ENCODE measurements at places on chromosomes 7 and 10.

DNA sequence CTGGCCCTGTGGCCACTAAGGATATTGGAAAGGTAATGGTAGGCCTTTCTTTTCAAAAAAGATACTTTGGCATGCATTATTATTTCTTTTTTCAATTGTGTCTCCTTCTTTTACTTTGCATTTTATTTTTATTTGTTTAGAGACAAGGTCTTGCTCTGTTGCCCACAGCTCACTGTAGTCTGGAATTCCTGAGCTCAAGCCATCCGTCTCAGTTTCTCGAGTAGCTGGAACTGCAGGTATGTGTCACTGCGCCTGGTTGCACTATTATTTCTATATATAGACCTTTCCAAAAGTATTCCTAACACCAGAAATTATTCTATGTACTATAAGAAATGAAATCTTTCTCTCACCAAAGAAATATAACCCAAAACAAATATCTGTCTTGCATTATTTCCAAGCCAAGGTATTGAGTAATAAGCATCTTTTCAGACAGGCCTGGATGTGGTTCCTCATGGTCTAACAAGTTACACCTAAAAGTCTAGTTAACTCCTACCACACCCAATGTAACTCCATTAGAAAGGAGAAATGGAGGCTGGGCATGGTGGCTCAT, 500.8 kb upstream of the ANKRD30A start:
- DNase-seq, result no peak

- no peak for DNase-seq
These were observed 74.7 kb downstream of the ABCA13 start for GRCh38 chr7:48245751-48246472.

DNA sequence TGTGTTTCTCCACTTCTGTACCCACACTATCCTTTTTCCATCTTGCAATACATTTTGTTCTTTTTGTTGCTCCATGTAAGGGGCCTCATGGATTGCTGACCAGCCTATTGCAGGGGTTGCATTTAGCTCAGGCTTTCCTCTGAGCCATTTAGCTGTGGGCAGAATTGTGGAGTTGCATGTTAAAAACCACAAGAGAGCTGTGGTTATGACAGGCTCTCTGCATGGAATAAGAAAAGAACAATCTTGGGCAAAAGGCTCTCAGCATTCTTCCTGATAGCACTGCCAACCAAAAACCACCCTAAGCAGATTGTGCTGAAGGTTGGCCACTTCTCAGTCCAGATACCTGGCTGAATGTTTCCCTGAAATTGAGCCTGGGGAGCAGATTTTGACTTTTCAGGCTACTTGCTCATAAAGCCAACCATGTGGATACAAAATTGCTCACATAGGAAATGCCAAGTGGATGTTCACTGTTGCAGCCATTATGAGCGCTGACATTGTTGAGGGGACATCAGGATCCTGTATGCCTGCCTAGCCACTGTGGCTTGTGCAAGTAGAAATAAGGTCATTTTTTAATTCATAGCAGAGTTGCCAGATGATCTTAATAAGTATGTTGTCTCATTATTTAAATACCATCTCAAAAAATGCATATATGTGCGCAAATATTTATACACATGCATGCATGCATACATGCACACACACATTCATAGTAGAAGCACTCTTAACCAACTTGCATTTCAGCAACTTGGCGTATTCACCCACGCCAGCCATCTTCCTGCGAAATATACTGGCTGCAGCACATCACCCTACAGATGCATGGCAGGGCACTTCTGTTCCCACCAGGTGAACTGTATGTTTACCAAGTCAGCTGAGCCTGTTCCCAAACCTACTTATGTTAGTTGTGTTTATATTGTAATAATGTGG, 695.4 kb downstream of the LRMDA start:
- DNase-seq, result no peak

GRCh38 chr10:21746118-21746517, 212.1 kb downstream of the MLLT10 start:
- no peak for DNase-seq

DNA sequence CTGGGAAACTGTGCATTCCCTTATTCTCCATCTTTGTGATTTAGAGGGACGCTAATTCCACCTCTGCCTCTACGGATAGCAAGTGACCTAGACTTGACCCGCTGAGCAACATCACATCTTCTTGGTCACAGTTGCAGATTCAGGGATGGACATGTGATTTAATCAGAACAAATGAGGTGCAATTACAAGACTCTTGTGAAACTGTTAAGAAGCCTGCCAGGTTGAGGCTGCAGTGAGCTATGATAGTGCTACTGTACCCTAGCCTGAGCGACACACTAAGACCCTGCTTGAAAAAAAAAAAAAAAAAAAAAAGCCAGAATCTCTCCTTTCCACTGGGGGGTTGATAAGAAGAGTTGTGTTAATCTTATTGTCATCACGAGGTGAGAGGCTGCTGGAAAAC, 14.4 kb downstream of the MPLKIP start:
- no peak for DNase-seq

GRCh38 chr7:42389697-42390096, 152.7 kb upstream of the GLI3 start:
- no peak for DNase-seq

DNA sequence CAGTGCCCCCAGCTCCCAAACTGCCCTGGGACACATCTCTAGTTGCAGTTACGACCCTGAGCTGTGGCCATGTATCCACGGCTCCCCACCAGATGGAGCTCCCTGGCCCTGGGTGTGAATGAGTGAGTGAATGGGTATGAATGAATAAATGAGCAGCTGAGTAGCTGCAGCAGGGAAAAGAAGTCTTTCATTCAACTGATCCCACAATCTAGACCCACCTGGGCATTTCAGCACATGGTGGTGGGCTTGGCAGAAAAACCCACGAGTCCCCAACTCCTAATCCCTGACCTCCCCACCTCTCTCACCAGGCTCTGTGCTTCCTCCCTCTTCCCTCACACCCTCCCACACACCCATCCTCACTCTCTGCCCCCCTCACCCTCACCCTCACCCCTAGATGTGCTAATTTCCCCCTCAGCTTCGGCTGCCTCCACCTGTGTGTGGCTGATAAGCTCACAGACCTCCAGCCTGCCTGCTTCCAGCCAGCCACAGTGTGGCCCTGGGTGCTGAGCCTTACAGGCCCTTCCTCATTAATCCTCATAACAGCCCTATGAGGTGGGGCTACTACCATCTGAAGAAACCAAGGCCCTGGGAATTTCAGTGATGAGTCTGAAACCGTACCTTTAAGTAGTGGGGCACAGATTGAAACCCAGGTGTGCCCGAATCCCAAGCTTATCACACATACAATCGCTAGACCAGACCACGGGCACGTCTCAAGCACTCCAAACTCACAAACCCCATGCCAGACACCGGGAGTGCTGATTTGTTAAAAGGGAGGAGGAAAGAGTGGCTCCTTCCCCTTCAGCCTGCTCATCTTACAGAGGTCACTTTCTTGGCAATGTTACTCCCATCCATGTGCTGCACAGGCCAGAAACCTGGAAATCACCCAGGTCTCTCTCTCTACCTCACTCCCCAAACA, 2.2 kb upstream of the ATP6V1F start:
- DNase-seq, result no peak

- DNase-seq, result no peak
These were observed 680.8 kb downstream of the PHTF2 start for GRCh38 chr7:78479348-78479747.

GRCh38 chr10:61784354-61785133, 117.0 kb upstream of the ARID5B start:
- DNase-seq, result no peak

DNA sequence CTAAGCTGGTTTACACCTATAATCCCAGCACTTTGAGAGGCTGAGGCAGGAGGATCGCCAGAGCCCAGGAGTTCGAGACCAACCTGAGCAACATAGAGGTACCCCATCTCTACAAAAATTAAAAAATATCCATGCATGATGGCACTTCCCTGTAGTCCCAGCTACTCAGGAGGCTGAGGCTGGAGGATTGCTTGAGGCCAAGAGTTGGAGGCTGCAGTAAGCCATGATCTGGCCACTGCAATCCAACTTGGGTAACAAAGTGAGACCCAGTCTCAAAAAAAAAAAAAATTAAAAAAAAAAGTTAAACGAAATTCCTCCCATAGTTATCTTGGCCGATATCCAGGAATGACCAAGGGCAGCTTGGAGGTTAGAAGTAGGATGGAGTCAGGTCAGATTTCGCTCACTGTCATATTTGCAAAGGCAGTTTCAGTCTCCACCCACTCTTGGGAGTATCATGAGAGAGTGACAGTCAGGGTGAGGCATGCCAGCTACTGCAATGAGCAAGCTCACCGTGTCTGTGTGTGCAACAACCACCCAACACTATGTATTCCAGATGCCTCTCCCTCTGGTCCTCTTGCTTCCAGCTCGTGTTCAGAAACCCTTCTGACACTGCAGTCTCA, 6.0 kb upstream of the ZDHHC4 start:
- no peak for DNase-seq

GRCh38 chr10:7853226-7853842, 35.0 kb downstream of the TAF3 start:
- no peak for DNase-seq

DNA sequence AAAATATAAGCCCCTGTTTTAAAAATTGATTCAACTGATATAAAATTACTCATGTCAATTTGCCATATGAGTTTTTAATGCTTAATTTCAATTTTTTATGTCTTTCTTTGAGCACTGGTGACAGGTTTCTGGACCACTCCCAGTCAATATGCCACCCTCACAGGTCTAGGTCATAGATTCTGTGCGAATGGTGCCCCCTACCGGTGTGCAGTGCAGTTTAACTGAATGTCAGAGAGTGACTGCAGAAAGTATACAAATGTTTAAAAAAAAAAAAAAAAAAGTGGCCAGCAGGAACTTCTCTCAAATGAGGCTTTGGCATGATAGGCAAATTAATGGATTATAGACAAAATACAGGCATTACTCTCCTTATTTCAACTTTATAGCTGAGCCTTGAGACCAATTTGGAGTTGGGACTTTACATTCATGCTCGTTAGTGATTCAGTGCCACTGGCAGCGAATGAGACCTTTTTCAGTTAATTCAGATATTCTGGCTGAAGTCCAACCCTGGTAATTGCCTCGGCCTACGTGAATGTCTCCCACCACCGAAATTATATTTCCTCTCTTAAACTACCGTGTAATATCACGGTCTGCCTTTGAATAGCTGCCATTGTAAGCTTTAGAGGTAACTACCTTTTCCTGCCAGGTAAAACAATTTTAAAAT, 427.6 kb downstream of the PHTF2 start:
- no peak for DNase-seq

DNA sequence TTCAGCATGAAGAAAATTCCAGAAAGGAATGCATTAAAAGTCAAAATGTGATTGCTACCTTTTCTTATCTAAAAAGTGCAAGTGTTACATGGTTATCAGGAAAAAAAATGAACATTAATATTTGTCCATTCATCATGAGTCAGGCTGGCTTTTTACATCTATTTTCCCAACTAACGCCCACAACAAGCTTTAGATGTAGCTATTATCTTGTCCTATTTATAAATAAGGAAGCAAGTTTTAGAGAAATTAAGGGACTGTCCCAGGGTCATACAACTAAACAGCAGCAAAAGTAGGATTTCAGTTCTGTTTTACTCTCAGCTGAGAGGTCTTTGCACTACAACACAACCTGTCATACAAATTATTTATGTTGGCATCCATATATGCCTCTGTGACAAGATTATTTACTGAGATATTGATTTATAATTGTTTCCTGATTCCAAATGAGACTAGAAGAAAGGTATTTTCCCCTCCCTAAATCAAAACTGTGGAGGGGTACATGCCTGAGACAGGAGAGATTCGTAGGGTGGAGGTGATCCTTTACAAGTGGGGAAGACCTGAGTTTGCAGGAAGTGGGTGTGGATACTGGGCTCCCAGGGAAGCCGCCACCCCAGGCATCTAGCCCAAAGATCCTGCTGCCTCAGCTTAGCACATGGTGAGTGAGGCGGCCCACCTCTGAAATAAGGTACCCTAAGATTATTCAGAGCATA, 57.2 kb upstream of the ARID5B start:
- DNase-seq, result no peak

GRCh38 chr10:107984149-107984548, 819.6 kb upstream of the SORCS1 start:
- DNase-seq, result no peak

- no peak for DNase-seq
These were observed 1.3 kb downstream of the ABI1 start for GRCh38 chr10:26859241-26860101.

DNA sequence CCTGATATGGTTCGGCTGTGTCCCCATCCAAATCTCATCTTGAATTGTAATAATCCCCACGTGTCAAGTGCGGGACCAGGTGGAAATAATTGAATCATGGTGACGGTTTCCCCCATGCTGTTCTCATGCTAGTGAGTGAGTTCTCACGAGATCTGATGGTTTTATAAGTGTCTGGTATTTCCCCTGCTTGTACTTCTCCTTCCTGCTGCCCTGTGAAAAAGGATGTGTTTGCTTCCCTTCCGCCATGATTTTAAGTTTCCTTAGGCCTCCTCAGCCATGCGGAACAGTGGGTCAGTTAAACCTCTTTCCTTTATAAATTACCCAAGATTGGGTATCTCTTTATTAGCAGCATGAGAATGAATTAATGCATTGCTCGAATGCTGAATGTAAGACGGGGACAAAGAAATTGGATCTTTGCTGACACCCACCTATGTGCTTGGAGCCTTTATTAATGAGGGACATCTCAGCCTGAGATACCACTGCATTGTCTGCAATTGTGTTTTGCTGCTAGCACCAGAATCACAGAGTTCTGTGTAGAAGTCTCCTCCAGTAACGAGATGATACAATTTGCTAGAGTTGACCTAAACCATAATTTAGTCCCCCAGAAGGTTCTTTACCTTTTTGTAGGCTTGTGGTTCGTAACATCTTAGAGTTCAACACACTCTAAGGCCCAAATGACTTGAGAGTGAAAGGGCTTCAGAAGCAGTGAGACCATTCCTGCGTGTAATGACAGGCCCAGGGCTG, 28.6 kb downstream of the SLC35B4 start:
- no peak for DNase-seq

DNA sequence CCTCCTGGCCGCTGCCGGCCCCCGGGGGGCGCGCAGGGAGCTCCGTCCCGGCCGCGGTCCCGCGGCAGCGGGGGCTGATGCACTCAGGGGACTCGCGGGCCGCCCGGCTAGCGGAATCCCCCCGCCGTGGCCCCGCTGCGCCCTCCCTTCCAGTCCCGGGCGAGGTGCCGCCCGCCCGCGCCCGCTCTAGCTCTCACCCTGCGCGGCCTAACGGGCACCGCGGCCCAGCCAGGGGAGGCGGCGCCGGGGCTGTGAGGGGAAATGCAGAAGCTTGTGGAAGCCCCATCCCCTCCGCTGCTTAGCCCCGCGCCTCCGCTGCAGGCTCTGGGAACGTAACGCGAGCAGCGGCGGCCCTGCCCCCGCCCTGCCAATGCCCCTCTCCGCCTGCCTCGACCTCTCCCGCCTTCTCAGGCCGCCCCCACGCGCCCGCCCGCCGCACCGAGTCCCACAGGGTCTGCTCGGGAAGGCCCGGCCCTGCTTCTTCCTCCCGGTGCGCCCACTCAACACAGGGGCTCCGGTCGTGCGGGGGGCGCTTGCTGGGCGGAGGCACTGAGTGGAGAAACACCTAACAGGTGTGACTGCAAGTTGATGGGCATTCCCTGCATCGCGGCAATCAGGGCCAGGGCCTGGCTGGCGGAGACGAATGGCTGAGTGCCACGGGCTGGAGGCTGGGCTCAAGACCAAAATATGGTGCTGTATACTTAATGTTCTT, 384 bp upstream of the TMEM229A start:
- DNase-seq, result no peak

- DNase-seq, result no peak
These were observed 5.4 kb upstream of the FIS1 start for GRCh38 chr7:101250324-101250723.

- peak; percentile 17 for DNase-seq
These were observed 22.8 kb upstream of the ADAMTS14 start for GRCh38 chr10:70649526-70649925.

Data from SW 1271 (cell line).